ENCODE measurements at places on chromosomes 4 and X.

- DNase-seq = no peak
These were observed 26.9 kb downstream of the AFF1 start for GRCh38 chr4:86961605-86962295.

DNA sequence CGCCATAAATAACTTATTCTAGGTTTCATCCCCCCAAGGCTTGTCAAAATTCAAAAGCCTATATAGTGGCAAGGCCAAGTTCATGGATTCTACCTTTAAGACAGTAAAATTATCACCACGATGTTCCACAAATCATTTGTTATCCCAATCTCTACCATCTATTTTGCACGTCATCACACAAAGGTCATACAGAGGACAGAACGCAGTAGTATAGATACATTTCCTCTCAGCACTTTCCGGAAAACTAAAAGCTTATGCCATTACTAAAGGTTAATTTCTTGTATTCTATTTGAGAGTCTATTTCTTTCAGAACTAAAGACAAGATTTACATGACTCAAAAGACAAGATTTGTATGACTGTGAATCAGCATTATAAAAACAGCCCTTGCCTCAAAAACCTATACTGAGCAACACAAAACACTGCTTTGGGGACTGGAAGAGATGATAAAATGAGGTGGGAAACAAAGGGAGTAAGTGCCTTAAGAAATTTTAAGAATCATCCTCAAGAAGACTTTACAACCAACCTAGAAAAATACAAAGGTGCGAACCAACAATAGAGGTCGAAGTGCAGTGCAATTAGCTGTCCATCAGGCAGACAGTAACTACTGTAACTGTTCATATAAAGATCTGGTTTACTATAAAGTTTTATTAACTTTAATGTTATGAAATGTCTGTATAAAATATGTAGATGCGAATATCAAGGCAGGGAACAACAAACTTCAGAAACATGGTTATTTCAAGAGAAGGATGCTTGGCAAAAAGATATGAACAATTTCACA is 7.6 kb downstream of the UBE2D3 start:
- DNase-seq = no peak

- DNase-seq = no peak
These were observed 558.2 kb upstream of the GNPDA2 start for GRCh38 chr4:45284400-45285085.

DNA sequence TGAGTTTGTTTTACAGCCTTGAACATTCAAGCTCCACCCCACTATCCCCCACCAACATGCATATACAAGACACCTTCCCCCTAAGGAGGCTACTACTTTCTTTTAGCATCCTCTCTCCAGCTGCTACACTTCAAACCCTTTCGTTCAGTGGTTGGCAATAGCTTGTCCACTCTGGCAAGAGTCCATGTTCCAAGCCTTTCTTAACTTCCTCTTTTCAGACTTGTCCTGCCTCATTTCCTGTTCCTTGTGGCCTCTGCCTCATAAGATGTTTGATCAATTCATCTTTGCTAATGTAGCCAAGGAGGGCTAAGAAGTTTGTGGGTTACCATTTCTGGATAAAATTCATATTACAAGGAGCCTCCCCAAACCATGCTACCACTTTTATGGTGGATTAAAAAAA is 20.8 kb upstream of the ZCCHC12 start:
- no peak for DNase-seq

Measured in NCI-H1694 treated with DMSO at 0.1 percent for 48 hours (cell line).